NCI-H510A (cell line): ENCODE measurements at places on chromosomes 1 and 21.

DNA sequence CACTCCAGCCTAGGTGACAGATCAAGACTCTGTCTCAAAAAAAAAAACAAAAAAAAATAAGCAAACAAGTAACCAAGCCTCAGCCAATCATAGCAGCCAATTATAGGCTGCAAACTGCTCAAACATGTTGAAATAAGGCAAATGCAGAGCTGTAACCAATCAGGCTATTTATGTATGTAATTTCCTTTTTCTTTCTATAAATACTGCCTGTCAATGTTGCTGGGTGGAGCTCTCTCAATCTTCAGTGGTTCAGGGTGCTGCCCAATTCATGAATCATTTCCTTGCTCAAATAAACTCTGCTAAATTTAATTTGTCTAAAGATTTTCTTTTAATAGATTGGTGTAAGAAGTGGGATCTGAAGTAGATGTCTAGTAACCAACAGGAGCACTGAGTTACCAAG is 11.6 kb upstream of the CD1D start:
- DNase-seq = no peak

DNA sequence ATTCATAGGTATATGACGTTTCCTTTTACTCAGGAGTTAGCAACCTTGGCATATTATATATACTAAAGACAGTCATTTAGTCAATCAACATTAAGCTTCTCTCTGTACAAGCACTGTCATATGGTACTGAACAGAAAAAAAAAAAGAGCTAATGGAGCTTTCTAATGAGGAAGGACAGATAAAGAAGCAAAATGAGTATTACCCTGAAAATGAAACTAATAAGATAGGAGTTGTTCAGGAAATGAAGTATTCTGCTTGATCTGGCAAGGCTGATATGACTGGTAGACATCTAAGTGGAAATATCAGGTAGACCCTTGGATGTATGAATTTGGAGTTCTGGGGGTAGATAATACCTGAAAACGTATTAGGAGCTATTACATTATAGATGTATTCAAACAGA is 4.3 kb upstream of the IKBKE start:
- no peak for DNase-seq

DNA sequence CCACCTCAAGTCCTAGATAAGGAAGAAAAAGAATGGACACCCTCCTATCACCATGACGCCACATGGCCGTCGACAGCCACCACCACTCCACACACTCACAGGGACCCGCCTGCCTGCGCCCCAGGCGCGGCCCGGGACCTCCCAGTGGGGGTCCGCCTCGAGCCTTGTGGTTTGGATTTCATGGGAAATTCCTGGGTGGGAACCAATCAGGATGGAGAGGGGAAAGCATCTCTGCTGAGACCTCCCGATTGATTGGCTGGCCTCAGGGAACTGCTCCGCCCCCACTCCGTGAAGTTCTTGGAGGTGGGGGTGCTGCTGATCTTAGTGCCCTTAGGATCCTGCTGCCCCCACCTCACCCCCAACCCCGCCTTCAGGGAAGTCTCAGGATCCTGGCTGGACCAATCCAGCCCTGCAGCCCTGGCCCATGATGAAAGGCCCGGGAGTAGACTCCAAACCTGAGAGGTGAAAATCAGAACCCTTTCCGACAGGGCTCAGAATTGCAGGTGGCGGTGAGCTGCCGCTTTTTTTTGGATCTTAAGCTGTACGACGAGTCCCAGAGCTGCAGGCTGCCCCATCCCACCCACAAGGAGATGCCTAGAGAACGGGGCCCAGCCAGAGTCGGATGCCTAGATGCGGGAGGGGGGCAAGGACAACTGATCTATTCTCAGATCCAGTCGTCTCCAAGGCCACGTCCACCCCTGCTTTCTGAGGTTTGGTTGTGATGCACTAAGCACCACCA is 29.0 kb upstream of the TMEM51 start:
- DNase-seq = no peak

GRCh38 chr1:157154940-157155514 is 16.8 kb upstream of the ETV3 start:
- no peak for DNase-seq

- DNase-seq = no peak
Observed at GRCh38 chr1:227131193-227131592, 187.1 kb downstream of the CDC42BPA start.

DNA sequence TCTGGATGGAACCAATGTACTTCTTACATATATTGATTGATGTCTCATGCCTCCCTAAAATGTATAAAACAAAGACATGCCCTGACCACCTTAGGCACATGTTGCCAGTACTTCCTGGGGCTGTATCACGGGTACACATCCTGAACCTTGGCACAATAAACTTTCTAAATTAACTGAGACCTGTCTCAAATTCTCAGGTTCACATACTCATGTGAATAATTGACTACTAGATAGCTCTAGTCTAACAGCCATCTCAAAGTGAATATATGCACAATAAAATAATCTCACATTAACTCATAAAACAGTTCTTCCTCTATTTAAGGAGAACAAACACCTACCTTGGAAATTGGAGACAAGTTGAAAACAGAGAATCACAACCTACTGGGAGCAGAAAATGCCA is 5.6 kb downstream of the DNAI4 start:
- no peak for DNase-seq

GRCh38 chr1:165420655-165421054 is 24.3 kb downstream of the RXRG start:
- no peak for DNase-seq

- no peak for DNase-seq
Observed at GRCh38 chr1:175449306-175449705, 256.7 kb upstream of the KIAA0040 start.

DNA sequence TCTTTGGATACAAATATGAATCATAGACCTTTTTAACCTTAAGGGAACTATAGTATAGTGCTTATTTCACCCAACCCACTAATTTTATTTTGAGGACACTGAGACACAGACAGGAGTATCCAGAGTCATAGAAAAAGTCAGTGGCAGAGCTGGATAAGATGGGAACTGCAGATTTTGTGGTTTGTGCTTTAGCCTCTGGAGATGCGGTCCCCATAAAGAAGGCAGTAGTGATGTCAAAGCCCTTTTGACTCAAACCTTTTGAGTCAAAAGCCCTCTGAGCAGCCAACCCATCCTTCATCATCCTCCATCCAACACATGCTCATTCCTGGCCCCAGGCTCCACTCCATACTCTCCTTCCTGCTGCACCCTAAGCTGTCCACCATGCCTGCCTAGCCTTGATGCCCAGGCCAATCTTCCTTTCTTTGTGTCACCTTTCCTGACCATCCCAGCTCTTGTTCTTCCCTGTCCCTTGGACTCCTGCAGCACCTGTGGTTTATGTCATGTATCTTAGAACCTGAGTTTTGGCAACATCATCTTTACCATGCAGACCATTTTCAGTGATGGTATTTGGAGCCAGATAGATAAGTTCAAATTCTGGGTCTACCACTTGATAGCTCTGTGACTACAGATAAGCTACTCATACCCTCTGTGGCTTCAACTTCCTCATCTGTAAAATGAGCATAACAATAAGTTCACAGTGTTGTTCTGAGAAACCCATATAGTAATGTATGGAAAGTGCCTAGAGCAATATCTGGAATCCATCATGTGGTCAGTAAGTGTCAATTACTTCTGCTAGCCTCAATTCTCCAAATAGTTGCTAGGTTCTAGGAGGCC is 20.1 kb downstream of the SLAMF1 start:
- no peak for DNase-seq

DNA sequence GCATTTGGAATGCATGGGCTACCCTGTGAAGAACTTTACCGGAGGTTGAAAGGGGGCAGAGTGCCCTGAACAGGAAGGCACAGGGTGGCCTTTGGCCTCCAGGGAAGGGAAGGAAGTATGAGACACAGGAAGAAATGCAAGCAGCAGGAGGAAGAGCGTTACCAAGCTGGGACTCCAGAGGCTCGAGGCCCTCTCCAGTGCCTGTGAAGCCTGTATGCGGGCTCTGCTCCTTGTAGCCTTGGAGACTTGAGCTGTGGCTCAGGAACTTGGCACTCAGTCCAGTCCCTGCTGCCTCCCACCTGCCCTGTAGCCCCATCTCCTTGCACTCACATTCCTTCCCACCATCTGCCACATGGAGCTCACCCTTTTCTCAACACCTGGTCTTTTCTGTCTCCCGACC is 33.5 kb upstream of the RNF19B start:
- no peak for DNase-seq

DNA sequence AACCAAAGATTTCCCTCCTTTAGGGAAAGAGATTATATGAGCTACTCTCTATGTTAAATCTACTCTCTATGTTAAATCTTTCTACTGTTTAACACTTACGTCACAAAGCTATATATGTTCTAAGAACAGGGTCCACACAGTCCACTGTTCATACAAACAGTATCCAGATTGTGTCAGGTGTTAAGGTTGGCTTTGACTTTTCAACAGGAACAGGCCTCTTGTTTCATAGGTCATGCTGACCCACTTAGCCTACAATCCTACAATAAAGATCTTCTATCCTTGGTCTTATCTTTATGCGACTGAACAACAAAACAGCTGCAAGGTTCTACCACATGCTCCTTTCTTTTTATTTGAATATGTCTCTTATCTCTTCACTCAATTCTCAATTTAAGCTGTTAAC is 134.9 kb downstream of the LTN1 start:
- no peak for DNase-seq

DNA sequence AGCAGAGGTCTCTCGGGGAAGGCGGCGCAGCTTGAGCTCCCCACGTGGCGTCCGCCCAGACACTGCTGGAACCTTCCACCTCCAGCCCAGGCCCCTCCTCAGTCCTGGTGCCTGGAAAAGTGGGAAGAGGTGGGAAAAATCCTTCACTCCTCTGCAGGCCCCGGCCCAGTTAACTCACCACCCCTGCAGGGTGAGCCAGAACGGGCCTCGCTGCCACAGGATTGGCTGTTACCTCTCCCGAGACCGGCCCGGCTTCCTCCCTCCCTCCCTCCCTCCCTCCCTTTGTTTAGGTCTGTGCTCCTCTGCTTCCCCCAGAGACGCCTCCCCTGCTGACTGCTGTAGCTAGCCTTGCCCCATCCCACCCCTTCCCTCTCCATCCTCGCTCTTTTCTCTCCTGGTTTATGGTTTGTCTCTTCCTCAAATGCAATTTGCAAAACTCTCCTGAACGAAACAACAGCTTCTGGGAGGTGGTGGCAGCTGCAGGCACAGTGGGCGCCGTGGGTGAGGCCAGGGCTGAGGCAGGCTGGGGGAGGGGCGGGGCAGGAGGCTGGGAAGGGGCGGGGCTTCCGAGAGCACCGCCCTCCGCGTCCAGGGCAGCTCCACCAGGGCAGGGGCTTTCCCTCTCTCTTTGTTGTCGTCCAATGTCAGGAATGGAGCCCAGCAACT is 6.5 kb downstream of the CAPN9 start:
- peak; percentile 73 for DNase-seq

- DNase-seq = no peak
Observed at GRCh38 chr1:70504821-70505193, 93.7 kb downstream of the CTH start.

- no peak for DNase-seq
Observed at GRCh38 chr1:81008293-81008692, 792.4 kb upstream of the ADGRL2 start.

DNA sequence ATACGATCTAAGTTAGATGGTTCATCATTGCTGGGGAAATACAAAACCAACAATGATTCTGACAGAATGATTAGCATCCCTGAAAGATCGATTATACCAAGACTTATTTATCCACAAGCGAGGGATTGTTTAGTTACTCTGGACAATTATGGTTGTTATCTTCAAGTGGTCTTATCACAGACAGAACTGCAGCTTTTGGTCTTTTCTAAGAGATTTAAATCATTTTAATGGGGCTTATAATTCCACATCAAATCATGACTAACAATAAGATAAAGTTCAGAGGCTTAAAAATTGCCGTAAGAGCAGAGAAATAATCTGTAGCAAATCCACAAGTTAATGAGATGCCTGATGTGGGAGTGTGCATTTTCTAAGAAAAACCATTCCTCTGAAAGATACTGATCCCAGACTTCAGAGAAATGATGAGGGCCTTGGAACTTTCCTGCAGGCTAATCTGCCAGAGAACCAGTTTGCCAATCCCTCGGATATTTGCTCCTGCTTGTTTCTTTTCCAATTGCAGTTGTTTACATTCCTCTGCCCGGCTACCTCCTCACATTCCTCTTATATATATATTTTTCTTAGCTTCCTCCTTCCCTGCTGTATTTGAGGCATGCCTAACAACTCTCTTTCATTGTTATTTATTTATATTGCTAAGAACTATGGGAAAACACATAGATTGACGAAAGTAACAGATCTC is 134.8 kb downstream of the BACH1 start:
- DNase-seq = no peak

- DNase-seq = no peak
Observed at GRCh38 chr1:197321811-197322210, 53.8 kb downstream of the CRB1 start.
